Iris pigment epithelial cell (primary cell): ENCODE measurements at places on chromosomes 11 and 22.

DNA sequence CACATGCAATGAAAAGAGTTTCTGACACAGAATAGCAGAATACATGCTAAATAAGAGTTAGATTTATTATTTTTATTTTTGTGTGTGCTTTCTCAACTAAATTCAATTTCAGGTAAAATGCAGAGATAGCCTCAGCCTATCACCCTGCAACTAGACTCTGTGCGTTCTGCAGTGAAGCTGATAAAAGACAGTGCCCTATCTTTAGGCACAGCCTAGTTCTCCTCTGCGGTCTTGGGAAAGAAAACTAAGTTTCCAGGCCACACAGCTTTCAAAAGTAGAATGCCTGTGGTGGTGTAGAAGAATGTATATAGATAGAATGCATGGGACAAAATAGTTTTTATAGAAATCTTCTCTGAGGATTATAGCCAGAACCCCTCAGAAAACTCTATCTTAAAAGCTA lies 12.0 kb upstream of the MMP1 start:
- DNase-seq: no peak

DNA sequence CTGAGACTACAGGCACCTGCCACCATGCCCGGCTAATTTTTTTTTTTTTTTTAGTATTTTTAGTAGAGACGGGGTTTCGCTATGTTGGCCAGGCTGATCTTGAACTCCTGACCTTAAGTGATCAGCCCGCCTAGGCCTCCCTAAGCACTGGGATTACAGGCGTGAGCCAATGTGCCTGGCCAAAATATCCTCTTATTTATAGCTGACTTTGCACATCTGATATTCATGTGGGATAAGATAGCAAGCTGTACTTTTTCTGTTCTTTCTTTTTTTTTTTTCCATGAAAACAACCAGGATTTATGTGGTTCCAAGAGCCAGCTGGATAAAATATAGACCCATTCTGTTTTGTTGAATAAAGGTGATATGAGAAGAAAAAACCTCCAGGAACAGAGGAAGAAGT lies 12.1 kb upstream of the XBP1 start:
- no peak for DNase-seq

- peak; percentile 77 for DNase-seq
Observed at GRCh38 chr11:131756479-131757110, 386.2 kb downstream of the NTM start.

- DNase-seq: no peak
Observed at GRCh38 chr22:49918911-49919881, 762 bp downstream of the CRELD2 start.

GRCh38 chr11:128453444-128454336 lies 133.7 kb downstream of the ETS1 start:
- DNase-seq: peak; percentile 96

DNA sequence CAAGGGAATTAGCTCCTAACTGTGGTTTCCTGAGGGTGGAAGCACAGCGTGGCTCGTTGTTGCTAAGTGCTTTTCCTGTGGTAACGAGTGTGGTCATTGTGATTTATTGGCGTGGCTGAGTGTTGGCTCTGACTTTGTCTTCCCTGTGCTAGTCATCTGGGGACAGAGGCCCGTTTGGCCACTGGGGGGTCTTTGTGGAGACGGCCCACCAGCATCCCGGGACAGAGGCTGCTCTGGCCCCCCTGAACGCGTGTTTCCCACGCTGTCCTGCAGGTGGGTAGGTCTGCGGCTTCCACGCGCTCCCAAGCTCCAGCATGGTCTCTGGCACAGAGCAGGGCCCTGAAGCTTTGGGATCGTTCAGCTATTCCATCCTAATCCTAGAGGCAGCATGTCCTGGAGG lies 1040.0 kb downstream of the TBC1D22A start:
- DNase-seq: no peak

DNA sequence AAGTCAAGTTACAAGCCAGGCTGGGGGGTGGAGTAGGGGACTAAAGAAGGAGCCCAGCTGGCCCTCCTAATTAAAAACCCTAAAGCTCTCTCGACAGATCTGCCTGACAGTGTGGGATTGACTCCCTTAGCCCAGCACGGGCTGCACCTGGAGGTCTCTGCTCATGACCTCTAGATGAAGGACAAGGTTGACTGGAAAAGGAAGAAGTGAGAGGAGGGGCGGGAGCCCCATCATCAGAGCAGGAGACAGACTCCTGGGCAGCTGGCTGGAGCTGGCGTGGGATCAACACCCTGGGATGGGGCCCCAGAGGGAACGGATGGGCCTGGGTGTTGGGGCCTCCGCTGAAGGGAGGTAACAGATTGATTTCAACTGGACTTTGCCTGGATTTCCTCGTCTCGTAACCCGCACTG lies 46.1 kb downstream of the RPUSD4 start:
- no peak for DNase-seq

GRCh38 chr11:62157603-62158002 lies 32.4 kb upstream of the SCGB1D1 start:
- DNase-seq: no peak

DNA sequence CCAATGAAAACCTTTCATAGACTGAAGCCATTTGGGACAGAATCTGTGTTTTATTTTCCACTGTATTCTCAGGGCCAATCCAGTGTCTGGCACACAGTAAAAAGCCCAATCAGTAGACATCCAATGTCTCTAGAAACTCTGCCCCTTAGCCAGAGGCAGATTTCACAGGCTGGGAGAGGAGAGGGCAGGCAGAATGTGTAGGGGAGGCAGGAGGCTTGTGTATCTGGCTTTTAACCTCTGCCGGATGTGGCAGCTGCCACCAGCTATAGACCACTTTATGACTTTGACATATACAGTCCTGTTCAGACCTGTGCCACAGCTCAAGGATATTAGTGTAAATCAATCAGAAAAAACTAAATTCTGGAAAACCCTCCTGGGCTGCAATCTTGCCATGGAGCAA lies 4.4 kb downstream of the EXPH5 start:
- DNase-seq: no peak

DNA sequence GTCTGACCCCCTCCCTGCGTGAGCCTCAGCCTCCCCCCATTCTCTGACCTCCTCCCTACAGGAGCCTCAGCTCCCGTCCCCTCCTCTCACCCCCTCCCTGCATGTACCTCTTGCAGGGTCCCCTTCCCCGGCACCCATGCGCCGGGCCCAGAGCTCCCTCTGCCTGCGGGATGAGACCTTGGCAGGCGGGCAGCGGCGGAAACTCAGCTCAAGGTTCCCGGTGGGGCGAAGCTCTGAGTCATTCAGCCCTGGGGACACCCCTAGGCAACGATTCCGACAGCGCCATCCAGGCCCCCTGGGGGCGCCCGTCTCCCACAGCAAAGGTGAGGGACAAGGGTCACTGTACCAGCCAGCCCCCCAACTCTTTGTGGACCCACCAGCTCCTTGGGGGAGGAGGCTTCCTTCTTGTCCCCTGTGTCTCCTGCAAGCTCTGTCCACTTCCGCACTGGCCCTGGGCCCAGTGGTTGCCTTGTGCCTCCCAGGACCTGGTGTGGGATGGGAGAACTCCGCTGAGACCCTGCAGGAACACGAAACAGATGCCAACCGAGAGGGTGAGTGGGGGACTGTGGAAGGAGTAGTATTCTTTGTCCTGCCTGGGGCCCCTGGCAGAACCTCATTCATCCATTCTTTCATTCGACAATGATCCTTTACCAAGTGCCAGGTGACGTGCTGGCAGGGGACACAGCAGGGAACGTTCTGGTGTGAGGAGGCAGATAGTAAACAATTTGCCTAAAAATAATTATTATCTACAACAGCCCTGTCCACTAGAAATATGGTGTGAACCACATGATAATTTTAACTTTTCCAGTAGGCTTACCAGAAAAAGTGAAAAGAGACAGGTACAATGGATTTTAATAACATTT lies 3.7 kb upstream of the RPS6KA4 start:
- DNase-seq: peak; percentile 80

DNA sequence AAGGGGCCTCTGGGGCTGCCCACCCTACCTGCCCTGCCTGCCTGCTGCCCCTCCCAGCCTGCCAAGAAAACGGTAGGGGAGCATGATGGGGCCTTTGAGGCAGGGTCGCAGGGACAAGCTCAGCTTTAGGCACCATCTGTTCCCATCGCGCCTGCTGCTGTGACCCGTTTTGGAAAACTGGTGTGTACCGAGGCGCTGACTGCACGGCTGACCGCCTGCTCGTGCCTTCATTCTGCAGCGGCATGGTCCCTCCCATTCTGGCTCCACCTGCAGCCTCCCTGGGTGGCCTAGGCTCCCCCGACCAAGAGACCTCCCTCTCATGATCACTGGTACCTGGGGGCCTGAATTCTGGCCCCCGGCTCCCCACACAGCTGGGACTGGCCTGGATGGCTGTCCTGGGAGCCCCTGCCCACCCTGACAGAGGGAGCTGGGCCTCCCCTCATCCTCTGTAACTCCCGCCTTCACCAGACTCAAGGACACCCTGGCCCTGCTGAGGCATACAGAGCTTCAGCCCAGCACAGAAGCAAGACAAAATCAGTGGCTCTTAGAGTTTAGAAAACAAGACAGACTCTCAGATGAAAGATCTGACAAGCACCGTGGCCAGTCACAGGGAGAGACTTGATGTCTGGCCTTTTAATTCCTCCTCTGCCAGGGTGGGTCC lies 6.5 kb upstream of the MYRF start:
- DNase-seq: no peak

- no peak for DNase-seq
Observed at GRCh38 chr11:72832301-72833082, 18.3 kb downstream of the ATG16L2 start.

DNA sequence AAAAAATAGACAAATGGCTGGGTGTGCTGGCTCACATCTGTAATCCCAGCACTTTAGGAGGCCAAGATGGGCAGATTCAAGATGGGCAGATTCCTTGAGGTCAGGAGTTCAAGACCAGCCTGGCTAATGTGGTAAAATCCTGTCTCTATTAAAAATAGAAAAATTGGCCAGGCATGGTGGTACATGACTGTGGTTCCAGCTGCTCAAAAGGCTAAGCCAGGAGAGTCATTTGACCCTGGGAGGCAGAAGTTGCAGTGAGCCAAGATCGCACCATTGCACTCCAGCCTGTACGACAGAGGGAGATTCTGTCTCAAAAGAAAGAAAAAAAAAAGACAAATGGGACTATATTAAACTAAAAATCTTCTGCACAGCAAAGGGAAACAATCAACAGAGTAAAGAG lies 55.4 kb downstream of the USP35 start:
- no peak for DNase-seq

- DNase-seq: no peak
Observed at GRCh38 chr11:64245401-64245796, 1.3 kb downstream of the PPP1R14B start.

- DNase-seq: no peak
Observed at GRCh38 chr11:79546351-79546750, 105.5 kb upstream of the TENM4 start.

DNA sequence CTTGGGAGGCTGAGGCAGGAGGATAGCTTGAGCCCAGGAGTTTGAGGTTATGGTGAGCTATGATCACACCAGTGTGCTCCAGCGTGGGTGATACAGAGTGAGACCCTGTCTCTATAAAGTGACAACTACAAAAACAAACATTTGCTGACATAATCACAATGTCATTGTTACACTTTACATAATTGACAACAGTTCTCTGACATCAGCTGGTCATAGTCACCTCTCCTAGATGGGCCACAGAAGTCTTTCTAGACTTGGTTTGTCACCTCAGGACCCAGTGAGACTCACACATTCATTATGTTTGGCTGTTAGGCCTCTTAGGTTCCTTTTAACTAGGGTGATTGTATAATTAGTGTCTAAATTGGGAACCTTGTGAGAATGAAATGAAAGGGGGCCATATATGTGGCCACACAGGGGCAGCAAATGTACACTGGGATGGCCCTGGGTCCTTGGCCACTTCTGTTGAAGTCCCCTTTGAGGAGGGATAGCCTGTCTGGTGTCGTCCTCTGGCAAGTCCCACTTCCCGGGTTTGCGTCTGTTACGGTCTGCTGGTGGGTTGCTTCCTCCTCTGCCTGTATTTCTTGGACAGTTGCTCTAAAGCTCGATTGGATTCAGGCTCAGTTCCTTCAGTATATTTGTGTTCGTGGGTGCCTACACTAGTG lies 5.8 kb upstream of the PPIL2 start:
- DNase-seq: no peak

GRCh38 chr22:35601743-35602615 lies 15.2 kb downstream of the MB start:
- DNase-seq: peak; percentile 92

- DNase-seq: peak; percentile 89
Observed at GRCh38 chr11:8719211-8719649, 36.6 kb downstream of the RPL27A start.

GRCh38 chr11:67438158-67438902 lies 848 bp upstream of the PTPRCAP start:
- no peak for DNase-seq

GRCh38 chr11:64947208-64947814 lies 11.6 kb upstream of the GPHA2 start:
- DNase-seq: peak; percentile 15

DNA sequence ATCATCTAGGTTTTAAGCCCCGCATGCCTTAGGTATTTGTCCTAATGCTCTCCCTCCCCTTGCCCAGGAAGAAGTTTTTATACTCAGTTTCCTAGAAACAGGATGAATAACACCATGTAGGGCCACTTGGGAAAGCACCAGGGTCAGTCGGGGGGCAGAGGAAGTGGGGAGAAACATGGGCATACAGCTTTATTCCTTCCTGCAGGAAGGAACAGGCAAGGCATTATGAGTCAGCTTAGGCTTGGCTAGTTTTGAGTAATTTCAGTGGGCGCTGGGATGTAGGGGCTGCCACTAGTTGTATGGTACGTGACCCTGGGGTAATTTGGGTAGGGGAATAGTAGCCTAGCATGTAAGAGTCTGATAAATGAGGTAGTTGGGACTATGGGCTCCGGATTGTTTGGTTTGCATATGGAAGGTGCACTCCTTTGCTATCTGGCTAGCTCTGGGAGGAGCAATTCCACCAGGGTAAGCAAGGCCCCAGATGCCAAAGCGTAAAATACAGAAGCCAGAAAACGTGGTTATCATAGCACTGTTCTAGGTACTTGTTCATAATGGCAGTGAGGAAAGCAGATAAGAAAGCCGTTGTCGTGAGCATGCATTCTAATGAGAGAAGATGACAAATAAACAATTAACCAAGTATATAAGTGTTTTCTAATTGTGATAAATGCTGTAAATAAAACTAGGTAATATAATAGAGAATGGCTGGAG lies 24.8 kb downstream of the ACER3 start:
- DNase-seq: peak; percentile 79

GRCh38 chr11:35322318-35322979 lies 96.9 kb downstream of the SLC1A2 start:
- no peak for DNase-seq
